Muscle of leg (tissue), 16 donors: ENCODE measurements at places on chromosomes 7 and 10.

GRCh38 chr7:22751341-22751740 is 24.3 kb downstream of the IL6 start:
- DNase-seq = no peak

GRCh38 chr10:84194424-84195043 is at the start of gene CDHR1:
Gene CDHR1 (plus strand): TSS chr10:84194537. CDS start chr10:84194761, 224 bp downstream.
- peak; percentile 26 for DNase-seq

GRCh38 chr10:484441-484924 is 205.0 kb downstream of the DIP2C start:
- DNase-seq = no peak

DNA sequence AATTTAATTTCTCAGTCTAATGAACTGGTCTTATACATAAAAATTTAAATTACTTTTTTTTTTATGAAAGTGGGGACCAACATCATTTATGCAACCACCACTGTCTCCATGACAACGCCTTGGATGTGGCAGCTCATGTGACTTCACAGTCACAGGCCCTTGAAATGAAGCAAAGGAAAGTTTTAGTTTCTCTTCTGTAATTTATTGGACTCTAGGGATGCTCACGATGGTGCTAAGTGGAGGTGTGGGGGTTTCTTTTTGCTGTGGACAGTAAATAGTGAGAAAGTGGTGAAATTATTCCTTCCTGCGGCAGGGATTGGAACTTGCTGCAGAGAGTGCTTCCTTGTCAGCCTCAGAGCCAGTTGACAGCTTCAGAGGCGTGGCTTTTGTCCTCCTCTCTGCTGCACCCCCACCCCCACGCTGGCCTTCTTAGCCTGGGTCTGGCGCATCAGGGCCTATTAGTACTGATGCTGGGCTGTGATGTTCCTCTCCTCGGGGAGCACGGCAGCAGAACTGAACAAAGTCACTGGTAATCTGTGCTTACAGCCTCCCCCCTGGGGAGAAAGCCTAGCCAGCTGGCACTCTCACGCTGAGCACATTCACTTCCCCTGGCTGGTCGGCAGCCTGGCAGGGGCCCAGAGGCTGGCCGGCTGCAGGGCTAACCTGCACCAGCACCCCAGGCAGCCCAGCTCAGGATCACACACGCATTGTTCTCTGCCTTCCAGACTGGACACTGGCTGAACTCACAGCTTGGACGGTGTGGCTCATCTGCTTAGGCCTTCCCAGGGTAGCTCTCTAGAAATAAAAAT is 517.5 kb upstream of the GALNT17 start:
- DNase-seq = peak; percentile 96

DNA sequence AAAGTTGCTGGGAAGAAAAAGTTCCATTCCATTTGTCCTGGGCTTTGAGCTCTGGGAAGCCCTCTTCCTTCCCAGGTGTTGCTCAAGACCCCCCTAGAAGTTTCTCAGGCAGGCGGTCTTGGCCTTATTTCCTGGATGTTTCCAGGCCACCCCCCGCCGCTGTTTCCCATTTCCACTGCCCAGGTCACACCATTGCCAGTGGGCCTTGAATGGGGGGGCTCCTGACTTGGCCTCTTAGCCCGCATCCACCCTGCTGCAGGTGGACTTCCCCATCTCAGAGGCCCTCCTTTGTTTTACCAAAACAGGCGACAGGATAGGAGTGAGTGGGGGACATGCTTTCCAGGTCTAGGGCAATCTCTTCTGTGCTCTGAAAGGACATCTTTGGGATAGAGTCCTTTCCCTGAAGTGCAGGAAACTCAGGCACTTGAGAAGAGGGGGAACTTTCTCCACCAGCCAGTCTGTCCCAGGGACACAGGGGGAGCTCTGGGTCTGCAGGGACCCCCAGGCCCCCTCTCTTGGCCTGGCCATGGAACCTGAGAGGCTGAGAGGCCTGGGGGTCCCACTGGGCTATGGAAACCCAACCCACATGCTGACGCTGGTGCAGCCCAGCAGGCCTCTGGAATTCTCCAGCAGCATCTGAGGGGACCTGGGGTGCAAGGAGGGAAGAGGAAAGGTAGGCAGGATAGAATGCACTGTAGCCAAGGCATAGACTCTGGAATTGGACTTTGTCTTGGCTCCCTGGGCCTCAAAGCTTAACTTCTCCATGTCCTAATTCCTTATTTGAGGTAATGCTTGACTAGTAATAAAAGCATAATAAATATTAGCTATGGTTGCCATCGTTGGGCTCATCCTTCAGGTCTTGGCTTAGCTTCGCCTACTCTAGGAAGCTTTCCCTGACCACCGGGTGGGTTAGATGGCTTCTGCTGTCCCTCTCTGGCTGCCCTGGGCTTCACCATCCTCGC is 17.6 kb downstream of the NEURL1 start:
- DNase-seq = no peak
